ENCODE measurements at places on chromosomes 12 and 14.

DNA sequence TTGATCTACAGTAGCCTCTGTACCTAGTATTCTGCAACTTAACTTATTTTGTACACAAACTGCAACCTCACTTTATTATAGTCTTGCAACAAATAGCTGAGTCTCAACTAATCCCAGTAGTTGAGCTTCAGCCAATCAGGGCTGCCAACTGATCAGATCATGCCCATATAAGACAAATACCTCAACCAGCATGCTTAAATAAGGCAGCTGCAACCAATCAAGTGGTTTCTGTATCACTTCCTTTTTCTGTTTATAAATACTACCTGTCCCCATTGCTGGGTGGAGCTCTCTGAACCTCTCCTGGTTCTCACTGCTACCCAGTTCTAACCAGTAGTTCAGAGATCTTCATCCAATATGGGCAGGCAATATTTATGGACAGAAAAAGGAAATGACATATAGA is 248.5 kb upstream of the FBXO33 start:
- no peak for DNase-seq

DNA sequence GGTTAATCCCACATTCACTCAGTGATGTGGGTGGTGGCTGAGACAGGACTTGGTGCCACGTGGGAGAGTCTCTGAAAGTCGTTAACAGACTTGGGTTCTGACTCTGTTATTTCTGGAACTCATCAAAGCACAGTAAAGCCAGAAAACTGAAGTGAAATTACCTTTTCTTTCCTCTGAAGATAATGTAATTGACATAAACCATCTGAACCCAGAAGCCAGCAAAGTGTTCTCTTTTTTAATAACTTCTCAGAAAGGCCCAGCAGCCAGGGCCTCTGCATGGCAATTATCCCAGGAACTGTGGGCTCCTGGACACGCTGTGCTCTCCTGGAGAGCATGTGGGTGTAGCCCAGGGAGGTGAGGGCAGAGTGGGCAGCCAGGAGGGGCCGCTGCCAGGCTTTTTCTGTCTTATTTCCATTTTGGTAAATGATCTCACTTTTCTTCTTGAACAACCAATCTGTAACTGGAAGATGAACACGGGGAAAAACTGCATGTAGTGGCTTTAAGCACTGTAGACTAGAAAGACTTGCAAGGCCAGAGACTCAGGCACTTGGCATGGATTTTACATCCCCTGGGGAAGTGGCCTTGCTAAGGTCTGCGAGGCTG is 444.1 kb upstream of the TMEM132C start:
- DNase-seq: no peak

DNA sequence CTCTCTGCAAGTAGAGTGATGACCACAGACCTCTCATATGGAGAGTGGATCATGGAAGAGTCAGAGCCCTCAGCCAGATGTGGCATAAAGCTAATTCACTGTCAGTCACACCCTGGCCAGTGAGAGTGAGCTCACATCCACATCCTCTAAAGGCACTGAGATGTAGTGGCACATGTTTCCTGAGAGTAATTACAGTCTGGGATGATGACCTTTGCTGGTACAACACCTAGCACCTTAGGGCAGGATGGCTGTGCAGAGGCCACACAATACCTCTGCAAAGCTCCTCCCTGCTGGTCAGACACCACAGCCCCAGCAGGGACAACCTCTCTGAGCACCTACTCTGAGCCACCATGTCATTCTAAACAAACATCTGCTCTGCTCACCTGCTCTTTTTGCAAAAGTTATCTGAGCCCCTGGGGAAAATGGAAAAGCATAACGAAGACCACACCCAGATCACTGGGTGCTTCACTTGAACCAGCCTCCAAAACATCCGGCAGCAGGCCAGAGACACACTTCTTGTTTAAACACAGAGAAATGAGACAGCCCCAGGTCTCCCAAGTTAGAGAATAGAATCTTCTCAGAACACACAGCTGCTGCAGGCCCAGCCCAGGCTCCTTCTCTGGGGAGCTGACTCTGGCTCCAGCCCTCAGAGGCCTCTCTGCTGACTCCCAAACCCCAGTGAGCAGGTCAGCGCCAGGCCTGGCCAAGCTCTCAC is 30.3 kb downstream of the PITPNM2 start:
- no peak for DNase-seq

- no peak for DNase-seq
Measured at GRCh38 chr14:75231320-75231719, 47.3 kb upstream of the FOS start.

- DNase-seq: no peak
Measured at GRCh38 chr12:93860668-93861373, 183.6 kb downstream of the CRADD start.

DNA sequence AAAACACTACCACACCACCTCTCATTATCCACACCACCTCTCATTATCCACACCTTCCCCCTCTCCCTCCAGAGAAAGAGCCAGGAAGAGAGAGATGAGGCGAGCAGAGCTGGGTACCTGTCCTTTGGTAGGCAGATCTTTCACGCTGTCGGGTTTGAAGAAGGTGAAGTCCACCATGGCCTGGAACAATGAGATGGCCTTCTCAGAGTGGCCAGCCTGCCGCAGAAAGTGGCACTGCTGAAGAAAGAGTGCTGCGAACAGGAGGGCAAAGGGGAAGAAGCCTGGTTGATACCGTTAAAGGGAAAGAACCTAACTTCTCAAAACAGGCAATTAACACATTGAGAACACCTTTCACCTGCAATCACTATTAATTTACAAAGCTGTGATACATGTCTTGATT is 30.6 kb downstream of the NRDE2 start:
- no peak for DNase-seq

DNA sequence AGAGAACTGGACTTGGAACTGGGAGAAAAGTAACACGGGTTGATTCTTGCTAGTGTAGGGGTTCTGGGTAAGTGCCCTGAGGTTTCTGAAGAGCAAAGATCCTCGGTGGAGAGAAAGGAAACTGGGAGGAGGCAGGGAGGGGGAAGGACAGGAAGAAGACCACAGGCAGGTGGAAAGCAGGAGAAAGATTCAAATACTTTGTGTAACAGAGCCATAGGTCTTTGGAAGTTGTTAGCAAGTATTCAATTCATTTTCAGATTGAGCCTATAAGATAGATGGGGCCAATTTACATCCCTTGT is 1.3 kb downstream of the PNP start:
- DNase-seq: peak; percentile 24

DNA sequence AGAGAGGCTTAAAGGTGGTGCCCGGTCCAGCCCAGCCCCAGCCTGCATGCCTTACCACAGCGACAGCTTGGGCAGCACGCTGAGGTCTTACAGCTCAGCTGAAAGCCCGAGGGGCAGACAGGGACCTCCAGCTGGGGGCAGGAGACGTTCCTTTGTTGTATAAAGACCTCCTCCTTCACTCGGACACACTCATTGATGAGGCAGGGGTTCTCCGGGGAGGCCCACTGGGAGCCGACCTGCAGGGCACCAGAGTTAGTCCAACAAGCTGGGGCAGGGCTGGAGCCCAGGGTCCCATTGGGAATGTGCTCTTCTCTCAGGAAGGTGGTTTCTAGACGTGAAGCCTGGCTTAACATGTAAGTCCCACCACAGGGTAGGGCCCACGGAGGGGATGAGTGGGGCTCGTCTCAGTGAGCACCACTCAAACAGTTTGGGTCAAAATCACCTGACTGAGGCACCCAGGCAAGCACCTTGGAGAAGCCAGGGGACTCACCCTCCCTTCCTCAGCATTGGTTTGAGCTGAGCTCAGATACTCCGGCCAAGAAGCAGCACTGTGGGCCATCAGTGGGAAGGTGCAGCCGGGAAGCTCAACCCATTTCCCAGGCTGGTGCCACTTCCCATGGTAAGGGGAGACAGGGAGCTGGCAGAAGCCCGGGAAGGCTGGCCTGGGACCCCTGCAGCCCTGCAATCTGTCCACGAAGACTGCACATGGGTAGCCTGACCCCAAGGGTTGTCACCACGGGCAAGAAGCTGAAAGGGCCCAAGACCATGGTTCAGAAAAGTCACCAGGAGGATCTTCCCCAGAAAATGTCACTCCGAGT is 24.3 kb upstream of the ANO2 start:
- no peak for DNase-seq

DNA sequence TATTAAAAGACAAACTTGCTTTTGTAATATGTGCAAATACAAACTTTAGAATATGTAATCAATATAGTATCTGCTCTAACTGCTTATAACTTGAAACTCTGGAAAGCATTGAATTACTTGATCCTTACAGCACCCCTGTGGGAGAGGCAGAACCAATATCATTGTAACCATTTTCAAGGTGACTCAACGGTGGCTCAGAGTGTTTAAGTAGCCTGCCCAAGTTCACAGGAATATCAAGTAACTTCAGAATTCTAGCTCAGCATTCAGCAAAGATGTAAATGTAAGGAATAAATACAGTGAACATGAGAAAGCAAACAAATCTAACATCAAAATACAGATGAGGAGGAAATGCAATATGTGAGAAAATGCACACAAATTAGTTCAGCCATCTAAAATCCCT is 264.6 kb downstream of the NELL2 start:
- no peak for DNase-seq

DNA sequence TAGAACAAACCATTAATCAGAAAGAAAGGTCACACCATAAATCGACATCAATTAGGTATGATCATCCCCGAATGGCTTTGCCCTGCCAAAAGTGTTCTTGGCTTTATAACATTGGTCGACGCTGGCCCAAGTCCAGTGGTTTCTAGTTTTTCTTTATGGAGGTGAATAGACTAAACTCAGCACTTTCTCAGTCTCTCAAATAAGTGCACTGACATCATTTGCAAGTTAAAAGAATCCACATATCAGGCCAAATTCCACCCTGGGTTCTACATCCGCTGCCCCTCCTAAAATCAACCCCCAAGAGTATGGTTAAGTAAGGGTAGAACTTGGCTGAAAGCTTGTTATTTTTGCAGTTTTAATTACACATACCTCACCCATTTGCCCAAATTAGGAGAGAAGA is 314.3 kb downstream of the C12orf75 start:
- no peak for DNase-seq

DNA sequence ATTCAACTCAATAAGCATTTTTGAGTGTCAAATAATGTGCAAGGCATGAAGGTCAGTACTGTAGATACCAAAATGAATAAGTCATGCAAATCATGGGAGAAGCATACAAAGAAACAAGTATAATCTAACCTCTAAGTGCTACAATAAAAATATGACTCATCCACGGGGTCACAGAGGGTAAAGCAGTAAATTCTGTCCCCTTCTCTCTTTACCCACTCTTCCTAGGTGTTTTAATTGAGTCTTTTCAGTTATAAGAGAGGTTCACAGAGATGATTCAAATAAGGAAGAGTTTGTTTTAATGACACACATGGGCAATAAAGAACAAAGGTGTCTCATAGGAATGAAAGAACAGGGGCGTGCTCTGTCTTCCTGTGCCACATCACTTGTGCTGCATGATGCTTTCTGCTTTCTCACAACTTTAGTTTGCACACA is 71.5 kb upstream of the DAAM1 start:
- DNase-seq: no peak

- peak; percentile 20 for DNase-seq
Measured at GRCh38 chr14:59772233-59772632, 98.3 kb downstream of the RTN1 start.

- DNase-seq: no peak
Measured at GRCh38 chr12:89833337-89834252, 125.0 kb upstream of the ATP2B1 start.

DNA sequence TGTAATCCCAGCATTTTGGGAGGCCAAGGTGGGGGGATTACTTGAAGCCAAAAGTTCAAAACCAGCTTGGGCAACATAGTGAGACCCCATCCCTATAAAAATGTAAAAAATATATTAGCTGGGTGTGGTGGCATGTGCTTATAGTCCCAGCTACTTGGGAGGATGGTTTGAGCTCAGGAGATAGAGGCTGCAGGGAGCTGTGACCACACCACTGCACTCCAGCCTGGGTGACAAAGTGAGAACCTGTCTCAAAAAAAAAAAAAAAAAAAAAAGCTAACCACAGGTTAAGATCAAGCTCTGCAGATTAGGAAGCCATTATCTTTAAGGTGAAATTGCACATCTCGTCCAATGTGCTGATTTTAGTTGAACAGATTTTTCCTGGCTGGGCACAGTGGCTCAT is 23.7 kb upstream of the CERS5 start:
- no peak for DNase-seq

GRCh38 chr14:105069871-105070759 is 4.9 kb upstream of the GPR132 start:
- no peak for DNase-seq

- DNase-seq: peak; percentile 63
Measured at GRCh38 chr14:36069535-36069900, 107.0 kb downstream of the PTCSC3 start.

GRCh38 chr12:12599750-12600643 is 11.7 kb upstream of the CREBL2 start:
- no peak for DNase-seq

DNA sequence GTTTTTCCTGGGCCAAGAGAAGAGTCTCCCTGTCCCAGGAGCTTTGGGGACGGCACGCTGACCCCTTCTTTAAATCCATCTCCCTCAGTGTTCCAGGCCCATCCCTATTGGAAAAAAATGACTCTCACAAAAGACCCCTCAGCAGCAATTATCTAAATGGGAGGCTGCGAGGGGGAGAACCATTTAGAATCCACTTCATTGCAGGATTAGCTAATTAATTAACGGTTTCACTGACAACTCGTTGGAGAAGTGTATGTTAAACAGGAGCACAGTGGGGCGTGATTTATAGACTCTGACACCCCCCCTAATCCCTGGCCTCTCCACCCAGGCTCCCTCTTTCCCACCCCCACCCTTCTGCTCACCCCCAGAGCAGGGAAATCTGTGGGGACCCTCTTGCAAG is 162.8 kb upstream of the LHX5 start:
- no peak for DNase-seq

DNA sequence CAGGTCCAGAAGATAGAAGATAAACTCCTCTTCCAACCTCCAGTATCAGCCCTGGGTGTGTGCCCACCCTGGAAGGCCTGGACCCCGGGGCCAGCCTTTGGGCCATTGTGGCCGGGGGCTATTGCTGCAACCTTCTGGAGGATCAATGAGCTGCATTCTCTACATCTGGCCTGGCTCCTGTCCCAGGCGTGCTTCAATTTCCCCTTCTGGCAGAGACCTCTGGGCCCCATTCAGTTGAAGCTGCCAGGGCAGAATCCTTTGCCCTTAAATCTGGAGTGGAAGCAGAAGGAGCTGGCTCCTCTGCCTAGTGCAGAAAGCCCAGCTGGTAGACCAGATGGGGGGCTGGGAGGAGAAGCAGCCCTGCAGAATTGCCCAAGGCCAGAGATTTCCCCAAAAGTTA is 10.0 kb downstream of the NYNRIN start:
- DNase-seq: no peak

DNA sequence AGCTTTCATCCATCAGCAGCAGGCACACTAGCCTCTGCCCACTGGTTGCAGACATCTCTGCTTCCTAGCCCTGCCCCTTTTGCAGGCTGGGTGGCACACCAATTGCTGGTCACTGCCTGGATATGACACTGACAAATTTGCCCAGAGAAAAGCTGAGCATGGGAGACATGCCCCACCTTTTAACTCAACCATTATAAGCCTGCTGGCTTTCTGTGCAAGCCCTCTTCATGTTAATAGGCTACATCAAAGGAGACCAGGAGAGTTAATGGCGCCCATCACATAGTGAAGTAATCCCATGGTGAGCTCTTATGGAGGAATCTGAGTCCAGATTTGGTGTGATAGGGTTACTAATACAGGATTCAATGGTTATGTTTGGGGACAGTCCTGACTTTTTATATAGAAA is 139.2 kb downstream of the KICS2 start:
- DNase-seq: peak; percentile 18
